Peyer's patch (tissue), 4 donors: ENCODE measurements at places on chromosomes 7 and 10. TPM values are rescaled to one million over a fixed set of nuclear protein-coding genes. Genes with fewer than 3 reads are reported as not detected.

- no peak for DNase-seq
Observed at GRCh38 chr7:14606101-14606500, 296.4 kb downstream of the DGKB start.

- no peak for DNase-seq
Observed at GRCh38 chr10:58393317-58393716, 8.1 kb downstream of the TFAM start.

DNA sequence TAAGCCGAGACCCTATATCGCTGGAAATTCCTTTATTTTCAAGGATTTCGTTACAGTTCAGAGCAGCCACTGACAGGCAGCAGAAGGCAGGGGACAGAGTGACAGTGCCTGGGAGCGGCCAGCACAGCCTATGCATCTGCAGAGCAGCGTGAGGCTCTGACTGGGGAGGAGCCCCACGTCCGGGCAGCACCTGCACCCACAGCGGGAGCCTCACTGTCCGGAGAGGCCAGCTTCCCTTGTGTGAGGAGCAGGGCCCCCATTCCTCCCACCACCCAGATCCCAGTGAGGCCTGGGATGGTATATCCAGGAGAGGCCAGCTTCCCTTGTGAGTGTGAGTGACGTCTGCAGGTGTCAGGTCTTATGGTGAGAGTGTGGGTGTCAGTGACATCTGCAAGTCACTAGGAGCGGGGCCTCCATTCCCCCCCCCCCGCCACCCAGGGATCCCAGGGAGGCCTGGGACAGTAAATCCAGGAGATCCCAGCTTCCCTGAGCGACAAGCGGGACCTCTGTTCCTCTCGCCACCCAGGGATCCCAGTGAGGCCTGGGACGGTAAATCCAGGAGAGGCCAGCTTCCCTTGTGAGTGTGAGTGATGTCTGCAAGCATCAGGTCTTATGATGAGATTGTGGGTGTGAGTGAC lies 259.1 kb downstream of the PTPRN2 start:
- DNase-seq: no peak

DNA sequence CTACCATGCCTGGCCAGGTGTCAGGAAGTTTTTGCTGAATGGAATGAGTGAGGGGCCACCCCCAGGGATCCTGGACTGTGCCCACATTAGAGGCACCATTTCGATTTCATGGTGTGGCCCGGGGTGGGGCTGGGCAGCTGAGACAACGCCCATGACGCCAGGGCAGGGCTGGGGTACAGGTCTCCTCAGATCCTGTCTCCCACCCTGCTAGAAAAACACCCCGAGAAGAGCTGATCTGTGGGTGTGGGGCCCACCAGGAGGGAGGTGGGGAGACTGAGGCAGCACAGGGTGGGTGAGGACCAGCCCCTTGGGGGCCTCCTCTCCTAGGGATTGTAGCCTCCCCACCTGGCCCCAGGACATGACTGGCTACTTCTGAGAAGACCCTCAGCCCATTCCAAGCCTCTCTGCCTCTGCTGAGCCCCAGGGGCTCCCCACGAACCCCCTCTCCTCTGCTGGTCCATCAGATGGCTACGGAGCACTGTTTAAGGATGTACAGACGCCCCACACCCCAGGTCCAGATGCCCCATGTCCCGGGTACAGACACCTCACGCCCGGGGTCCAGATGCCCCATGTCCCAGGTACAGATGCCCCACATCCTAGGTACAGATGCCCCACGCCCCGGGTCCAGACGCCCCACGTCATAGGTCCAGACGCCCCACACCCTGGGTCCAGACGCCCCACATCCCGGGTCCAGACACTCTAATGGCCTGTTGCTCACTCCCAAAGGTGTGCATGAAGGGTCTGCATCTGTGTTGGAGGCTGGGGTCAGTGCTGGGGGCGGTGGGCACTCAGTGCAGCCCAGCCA lies 99.4 kb downstream of the MICALL2 start:
- no peak for DNase-seq

DNA sequence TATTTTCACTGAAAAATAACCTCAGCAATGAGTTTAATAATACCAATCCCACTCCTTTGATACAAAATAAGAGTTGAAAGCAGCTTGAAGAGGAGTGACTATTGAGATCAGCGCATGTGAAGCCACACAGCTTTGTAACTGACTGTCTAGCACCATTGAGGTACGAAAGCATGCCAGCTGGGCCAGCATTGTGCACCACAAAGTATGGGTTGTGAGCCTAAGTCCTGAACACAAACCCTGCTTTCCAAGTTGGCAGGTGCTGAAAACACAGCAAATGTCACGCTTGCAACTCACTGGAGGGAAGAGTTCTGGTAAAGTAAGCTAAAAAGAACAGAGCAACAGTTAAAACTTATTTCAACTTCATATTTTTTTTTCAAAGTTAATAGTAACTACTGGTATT lies 4.0 kb upstream of the FAM53B start:
- no peak for DNase-seq

- DNase-seq: no peak
Observed at GRCh38 chr10:24215603-24216002, 6.7 kb downstream of the KIAA1217 start.

The SLC18A3 gene
- not detected for total RNA-seq

The COBL gene
- total RNA-seq: 129 TPM

The DKK1 gene
- total RNA-seq: not detected
